ENCODE measurements at places on chromosomes 5 and 9. TPM values are rescaled to one million over a fixed set of nuclear protein-coding genes. Genes with fewer than 3 reads are reported as not detected.
A peak's percentile ranks its signal among the peaks of the same experiment; 100 is the strongest.

NEUROG1 gene
- total RNA-seq = not detected

DNA sequence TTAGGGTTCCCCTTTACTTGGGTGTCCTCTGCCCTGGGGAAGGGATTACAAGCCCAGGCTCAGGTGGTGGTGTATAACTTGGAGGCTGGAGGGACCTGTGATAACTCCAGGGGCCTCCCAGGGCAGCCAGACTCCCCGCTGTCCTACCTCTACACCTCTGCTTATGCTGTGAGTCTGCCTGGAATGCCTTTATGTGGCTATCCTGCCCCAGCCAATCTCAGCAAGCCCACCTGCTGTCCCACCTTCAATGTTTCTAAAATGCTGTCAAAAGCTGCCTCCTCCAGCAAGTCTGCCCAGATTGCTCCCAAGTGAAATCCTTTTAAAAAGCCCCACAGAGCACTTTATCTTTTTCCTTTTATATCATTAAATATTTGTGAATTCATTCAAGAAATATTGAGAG, 39.3 kb downstream of the DAB2IP start:
- DNase-seq = no peak

DNA sequence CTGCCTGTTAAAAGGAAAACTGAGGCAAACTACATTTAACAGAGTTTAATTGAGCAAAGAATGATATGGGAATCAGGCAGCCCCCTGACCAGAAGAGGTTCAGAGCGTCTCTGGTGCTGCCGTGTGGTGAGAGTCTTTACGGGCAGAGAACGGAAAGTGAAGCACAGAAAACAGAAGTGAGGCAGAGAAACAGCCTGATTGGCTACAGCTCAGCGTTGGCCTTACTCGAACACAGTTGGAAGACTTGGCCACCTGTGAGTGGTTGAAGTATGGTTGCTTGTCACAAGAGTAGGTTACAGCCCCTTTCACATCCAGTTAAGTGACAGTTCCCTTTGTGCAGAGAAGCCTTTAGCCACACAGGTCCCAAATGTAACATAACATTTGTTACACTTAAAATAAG, 16.9 kb upstream of the FBP1 start:
- no peak for DNase-seq

DNA sequence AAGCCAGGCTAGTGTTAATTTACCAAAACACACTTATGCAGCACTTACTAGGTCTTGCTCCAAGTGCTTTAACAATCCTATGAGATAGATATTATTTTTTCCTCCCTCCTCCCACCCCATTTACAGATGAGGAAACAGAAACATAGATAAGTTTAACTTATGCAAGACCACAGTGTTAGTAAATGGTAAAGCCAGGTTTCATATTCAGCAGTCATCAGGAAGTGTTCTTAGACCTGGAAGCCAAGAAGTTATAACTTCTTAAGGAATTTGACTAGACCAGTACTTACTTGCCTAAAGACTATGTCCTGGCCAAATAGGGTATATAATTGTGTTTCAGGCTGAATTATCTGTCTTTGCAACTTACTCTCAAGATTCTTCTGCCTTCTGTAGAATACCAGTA, 15.9 kb downstream of the ABHD17B start:
- DNase-seq = no peak

GRCh38 chr5:146599261-146599660, 83.3 kb upstream of the GPR151 start:
- no peak for DNase-seq

- no peak for DNase-seq
Measured at GRCh38 chr5:124630767-124631704, 115.4 kb downstream of the ZNF608 start.

GRCh38 chr9:133949486-133950061, 42.5 kb downstream of the VAV2 start:
- no peak for DNase-seq

GRCh38 chr9:128495296-128495695, 9.2 kb upstream of the GLE1 start:
- peak; percentile 8 for DNase-seq

DCP2 gene
- total RNA-seq = 32.2 TPM

GRCh38 chr5:25150819-25151218, 506.0 kb upstream of the CDH10 start:
- DNase-seq = no peak

DNA sequence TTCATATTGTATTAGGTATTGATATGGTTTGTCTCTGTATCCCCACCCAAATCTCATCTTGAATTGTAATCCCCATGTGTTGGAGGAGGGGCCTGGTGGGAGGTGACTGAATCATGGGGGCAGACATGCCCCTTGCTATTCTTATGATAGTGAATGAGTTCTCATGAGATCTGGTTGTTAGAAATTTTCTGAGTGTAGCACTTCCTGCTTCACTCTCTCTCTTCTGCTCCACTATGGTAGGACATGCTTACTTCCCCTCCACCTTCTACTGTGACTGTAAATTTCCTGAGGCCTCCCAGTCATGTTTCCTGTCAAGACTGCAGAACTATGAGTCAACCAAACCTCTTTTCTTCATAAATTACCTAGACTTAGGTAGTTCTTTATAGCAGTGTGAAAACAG, 187.4 kb upstream of the SLC24A2 start:
- DNase-seq = no peak

- DNase-seq = no peak
Measured at GRCh38 chr9:73892335-73892734, 604.8 kb upstream of the RORB start.
